Activated T-helper 1 cell treated with anti-CD3 and anti-CD28 coated beads, Interleukin-12 subunit alpha, Interleukin-12 subunit beta, Interleukin-2, Interleukin-4 antibody, amounts not matched to agents 30 ng/mL and 10 ng/mL and 1 ng/mL, durations not matched to agents 14 hours and 24 hours and 36 hours (primary cell): ENCODE measurements at places on chromosomes 12 and 14. TPM values are rescaled to one million over a fixed set of nuclear protein-coding genes. Genes with fewer than 3 reads are reported as not detected.

CCDC184 gene
- 0.61 and 0.75 TPM in 2 replicates for total RNA-seq

FOXM1 gene
- 72.6 and 75.9 TPM in 2 replicates for total RNA-seq

PTCSC3 gene
- not detected in 2 replicates for total RNA-seq

TOMM20L gene
- not detected in 2 replicates for total RNA-seq

RHNO1 gene
- total RNA-seq = 43.3 and 48.1 TPM in 2 replicates
